Central memory CD4-positive, alpha-beta T cell (primary cell): ENCODE measurements at places on chromosomes 2 and 18.

DNA sequence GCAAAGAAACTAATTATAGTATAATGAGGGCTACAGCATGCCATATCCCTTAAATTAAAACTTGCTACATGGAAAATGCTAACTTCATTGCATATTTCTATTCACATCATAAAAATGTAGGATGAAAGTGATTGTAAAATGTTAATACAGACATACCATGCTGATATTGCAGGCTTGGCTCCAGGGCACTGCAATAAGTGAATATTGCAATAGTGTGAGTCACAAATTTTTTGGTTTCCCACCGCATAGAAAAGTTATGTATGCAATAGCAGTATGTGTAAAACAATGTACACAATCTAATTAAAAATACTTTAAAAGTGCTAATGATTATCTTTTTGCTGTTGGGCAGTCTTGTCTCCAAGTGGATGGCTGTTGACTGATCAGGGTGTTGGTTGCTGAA, 162.1 kb downstream of the CD8B2 start:
- DNase-seq: no peak

- DNase-seq: no peak
These were observed 15.5 kb upstream of the MGAT4A start for GRCh38 chr2:98746426-98746825.

DNA sequence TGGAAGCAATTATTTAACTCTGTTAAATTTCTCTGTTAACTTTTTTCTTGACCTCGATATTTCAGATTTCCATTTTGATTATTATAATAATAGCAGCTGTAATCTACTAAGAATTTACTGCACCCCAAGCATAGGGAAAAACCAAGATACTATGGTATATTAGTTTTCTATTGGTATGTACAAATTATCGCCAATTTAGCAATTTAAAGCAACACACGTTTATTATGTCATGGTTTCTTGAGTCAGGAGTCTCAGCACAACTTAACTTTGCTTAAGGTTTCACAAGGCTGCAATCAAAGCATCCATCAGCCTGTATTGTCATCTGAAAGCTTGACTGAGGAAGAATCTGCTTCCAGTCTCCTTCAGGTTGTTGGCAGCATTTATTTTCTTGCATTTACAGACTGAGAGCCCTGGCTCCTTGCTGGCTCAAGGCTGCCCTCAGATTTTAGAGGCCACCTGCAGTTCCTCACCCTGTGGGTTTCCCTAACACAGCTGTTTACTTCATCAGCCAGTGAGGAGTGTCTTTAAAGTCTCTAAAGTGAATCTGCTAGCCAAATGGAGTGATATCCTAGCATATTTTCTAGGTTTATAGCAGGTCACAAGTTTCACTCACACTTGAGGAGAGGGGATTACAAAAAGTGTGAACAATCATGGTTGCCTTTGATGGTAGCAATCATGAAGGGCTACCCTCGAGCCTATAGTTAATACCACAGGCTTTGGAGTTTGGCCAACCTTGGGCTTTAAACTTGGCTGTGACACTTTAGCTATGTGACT, 4.4 kb upstream of the VPS54 start:
- DNase-seq: no peak

DNA sequence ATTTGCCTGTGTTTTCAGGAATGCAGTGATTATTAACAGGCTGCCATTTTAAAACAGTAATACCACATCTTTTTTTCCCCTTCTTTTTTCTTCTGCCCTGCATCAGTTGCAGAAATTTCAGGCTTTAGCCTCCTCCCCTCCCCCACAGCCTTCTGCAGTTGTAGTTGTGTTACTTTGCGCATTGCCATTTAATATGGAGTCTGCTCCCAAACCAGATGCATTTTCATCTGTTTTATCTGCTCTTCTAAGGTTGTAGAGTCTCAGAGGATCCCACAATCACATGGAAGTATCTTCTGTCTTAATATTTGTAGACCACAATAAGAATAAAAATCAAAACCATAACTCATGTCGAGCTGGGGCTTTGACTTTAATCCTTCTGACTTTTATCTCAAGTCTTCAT, 3.8 kb downstream of the ASXL3 start:
- DNase-seq: no peak

GRCh38 chr2:144595686-144596072, 75.8 kb upstream of the ZEB2 start:
- DNase-seq: no peak

- DNase-seq: no peak
These were observed 86.9 kb upstream of the COPS8 start for GRCh38 chr2:236998758-236999157.

GRCh38 chr2:55616551-55617174, 759 bp downstream of the PPP4R3B start:
- DNase-seq: peak; percentile 64

- no peak for DNase-seq
These were observed 525.0 kb upstream of the TCF4 start for GRCh38 chr18:56112984-56113383.

GRCh38 chr18:65753520-65753919, 2.7 kb downstream of the CDH7 start:
- no peak for DNase-seq

- DNase-seq: no peak
These were observed 54.3 kb upstream of the LPIN2 start for GRCh38 chr18:3067165-3067661.

DNA sequence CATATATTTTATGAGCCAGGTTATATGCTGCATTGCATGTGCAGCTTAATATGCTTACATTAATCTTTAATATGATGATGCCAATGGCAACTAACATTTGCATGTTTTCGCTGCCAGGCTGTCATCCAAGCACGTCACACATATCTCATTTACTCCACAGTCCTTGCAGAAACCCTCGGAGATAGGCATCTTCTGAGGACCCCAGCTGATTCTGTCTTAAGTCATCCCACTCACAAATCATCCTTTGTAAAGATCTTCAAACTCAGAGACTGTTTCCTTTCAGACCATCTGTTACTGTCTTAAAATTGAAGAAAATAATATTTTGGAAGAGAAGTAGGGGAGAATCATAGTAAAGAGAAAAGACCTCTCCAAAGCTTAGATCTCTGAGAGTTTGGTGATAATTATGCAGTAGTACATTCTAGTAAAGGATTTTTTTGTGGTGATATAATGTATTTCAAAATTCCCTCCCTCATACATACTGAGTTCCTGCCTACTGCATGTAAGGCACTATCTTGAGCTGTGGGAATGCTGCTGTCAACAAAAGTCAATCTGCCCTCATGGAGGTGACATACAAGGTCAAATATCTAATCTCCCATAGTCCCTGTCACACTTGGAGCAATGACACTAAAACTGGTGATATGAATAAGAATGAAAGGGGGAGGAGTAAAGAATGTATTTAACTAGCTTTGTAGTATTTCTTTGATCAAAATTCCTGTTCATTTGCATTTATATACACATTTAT, 11.0 kb downstream of the ITGA4 start:
- DNase-seq: no peak

DNA sequence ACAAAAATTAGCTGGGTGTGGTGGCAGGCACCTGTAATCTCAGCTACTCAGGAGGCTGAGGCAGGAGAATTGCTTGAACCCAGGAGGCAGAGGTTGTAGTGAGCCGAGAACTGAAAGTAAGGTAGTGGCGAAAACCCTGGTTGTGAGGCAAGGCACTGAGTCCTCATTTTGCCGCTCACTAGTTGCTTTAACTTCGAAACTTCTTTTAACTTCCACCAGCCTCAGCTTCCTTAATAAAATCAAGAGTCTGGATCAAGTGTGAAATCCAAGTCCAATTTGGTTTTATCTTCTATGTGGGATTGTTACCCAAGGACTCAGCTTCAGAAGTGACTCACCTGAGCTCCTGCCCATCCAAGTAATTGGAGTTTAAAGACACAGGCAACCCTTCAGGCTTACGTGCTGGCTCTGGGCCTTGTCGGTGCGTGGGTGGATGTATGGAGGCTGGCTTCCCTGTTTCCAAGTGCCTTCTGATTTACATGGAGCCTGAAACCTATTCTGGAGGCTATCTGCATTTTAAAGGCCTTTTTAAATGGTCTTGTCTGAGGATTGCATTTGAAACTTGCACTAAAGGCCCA, 374.2 kb upstream of the ID2 start:
- no peak for DNase-seq

DNA sequence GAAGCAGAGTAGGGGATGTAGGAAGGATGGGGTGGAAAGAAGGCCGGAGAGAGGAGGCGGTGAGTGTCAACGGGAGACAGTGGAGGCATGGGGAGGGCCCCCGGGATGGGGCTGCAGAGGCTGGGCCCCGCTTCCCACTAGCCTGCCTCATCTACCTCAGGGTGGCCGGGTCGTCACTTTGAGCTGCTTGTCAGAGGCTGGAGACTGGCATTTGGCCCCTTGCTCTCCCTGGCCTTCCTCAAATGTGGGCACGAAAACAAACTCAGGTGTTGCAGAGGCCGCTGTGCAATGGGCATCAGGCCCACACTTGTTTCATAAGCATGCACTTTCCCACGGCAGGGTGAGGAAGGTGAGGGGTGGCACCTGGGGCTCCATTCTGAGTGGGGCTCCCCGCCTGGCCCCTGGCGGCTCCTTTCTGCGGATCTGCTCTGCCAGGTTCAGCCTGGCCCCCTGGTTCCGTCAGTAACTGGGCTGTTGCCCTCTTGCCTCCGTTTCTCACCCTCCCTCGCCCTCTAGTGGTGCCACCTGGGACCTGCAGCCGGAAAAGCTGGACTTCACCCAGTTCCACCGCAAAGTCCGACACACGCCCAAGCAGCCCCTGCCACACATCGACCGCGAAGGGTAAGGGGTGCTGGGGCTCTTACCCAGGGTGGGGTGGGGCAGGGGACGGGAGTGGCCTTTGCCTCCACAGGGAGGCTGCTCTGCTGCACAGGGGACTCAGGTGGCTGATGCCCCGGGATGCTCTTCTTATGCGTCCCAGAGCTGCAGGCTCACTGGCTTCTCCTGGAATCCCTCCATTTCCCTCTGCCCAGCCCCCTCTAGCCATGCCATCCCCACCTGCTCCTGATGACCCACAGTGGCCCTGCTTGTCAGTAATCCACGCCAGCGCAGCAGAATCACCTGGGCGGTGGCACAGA, 125.4 kb downstream of the CTIF start:
- DNase-seq: peak; percentile 12

DNA sequence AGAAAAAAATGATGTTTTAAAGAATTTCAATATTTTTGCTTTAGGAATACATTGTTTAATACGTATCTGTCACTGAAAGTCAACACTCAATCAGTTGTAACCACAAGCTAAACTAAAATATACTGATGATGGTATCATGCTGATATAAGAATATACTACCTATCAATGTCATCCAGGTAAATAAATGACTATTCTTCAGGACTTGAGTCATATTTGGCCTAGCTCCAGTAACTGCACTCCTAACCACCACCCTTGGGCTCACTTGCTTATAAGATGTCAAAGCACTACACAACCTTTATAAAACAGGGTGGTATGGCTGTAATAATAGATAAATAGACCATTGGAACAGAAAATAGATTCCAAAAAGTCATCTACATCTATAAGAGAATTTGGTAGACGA, 48.8 kb downstream of the RND3 start:
- no peak for DNase-seq

- no peak for DNase-seq
These were observed 4.7 kb upstream of the ITSN2 start for GRCh38 chr2:24365051-24365450.

- DNase-seq: no peak
These were observed 139.4 kb downstream of the SEPTIN10 start for GRCh38 chr2:109474319-109474825.

DNA sequence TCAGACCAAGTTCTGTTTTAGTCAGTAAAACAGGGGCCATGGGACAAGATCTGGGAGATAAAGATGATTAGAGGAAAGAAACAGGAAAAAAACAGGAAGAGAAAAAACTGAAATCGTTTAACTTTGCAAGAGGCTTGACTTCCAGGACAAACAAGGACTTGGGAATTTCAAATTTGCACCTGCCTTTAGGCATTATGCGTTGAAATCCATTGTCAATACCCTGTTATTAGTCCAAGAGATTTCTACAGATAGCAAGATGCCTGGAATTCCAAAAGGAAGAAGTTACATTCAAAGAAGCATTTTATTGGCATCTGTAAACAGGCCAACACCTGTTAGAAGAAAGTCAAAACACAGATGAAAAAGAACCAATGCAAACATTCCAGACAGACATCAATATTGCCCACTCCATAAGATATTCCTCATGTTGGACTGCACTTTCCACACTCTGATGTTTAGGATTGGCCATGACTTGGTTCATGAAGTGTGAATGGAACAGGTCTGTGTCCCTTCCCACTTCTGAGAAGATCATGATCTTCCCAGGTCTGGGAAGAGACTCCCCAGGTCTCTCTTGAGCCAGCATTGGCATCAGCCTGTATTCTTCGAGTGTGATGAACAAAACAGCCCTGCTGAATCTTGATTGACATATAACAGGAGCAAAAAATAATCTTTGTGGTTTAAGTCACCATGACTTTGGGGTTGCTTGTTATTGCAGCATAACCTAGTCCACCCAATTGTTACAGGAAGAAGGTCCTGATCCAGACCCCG, 181.4 kb upstream of the FN1 start:
- DNase-seq: no peak

GRCh38 chr2:109353806-109354745, 225.1 kb downstream of the SH3RF3 start:
- no peak for DNase-seq

GRCh38 chr2:65261676-65262075, 34.0 kb downstream of the ACTR2 start:
- no peak for DNase-seq

DNA sequence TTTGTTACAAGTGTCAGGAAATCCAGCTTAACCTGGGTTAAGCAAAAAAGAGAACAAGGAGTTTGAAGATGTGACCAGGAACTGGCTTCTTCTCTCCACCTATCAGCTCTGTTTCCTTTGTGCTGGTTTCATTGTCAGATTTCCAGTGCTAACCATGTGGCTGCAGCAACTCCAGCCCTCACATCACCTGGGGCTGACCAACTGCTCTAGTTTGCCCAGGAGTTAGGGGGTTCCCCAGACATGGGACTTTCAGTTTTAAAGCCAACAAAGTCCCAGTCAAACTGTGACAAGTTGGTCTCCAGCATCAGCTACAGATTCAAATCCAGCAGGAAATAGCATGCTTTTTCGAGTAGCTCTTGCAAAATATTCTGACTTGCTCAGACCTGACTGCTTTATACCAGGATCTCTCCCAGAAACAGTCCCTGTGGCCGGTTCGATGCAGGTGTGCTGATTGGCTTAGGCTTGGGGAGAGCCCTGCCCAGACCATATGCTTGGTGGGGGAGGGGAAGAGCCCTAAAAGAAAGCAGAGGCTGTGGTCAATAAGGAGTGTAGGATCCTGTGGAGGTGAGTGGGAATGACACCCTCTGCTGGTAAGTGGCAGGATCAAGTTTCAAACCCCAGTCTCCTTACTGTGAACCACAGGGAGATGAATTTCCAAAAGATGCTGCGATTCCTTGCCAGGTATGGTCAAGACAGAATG, 49.5 kb downstream of the KCNE4 start:
- DNase-seq: no peak

DNA sequence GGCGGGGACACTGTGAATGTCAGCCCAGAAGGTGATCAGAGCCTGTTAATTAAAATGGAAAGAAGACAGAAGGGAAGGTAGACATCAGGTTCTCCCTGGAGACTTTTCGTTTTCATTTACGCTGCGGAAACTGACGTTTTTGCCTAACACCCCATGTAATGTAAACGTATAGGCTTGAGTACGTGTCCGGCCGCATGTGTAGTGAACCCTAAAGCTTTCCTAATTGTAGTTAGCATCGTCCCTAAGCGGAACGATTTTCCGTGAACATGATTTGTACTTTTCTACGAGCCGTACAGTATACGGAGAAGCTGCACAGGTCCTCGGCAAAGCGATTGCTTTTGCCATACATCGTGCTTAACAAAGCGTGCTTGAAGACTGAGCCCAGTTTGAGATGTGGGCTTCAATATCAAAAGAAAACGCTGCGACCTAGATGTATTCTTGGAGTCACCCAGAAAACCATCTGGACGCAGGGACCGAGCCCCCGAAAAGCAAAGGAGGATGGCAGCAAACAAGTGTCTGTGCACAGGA, 284 bp downstream of the TIMM21 start:
- no peak for DNase-seq
